NK-92 treated with Interleukin-12 subunit alpha and Interleukin-12 subunit beta, amount 100 ng/mL, for 24 hours (cell line): ENCODE measurements at places on chromosomes 7 and 10.
A peak's percentile ranks its signal among the peaks of the same experiment; 100 is the strongest.

- no peak for DNase-seq
Measured at GRCh38 chr10:132332433-132332754, 401 bp downstream of the LRRC27 start.

DNA sequence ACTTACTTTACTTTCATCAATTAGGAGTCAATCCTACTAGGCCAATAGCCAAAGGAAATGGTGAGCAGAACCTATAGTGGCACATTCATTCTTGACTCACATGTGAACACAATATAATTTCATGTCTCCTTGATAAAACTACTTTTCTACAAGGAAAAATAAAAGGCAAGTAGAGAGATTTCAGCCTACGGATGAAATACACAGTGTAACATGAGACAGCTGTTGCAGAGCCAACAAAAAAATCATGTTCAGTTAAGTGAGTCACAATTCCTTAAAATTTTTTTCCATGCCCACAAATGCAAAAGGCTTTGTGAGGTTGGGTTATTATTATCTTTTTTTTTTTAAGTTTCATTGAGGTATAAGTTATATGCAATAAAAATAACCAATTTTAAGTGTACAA is 54.8 kb downstream of the GPR141 start:
- DNase-seq, result no peak

- no peak for DNase-seq
Measured at GRCh38 chr10:76353237-76353851, 921.9 kb downstream of the LRMDA start.

GRCh38 chr7:114889646-114890285 is 32.1 kb upstream of the MDFIC start:
- DNase-seq, result no peak

DNA sequence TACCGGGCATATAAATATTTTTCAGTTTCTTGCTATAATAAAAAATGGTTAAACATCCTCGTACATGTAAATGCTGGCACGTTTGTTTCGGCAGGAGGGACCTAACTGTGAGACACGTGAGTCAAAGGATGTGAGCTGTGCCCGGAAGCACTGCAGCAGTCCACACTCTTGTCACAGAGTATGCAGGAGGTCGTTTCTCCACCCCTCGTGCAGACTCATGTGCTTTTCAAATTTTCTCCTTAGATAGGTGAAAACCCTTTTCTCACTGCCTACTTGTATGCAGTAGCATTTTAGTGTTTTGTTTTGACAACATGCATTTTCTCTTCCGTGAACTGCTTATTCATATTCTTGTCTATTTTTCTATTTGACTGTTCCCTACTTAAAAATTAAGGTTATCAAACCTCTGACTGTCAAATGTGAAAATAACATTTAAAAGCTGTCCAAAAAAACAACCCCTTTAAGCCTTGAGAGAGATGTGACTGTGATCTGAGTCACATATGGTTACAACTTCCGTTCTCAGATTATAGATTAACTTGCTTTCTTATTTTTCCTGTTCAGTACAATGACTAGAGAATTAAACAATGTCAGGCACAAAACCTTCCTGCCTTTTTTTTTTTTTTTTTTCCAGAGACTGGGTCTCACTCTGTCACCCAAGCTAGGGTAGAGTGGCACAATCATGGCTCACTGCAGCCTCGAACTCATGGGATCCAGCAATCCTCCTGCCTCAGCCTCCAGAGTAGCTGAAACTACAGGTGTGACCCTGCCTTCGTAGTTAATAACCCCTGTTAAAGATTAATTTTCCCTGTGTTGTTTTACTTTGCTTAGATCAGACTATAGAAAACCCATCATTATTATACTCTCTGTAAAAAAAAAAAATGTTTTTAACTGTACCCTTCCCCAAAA is 45.1 kb downstream of the DPY19L1 start:
- peak; percentile 22 for DNase-seq

GRCh38 chr7:79312022-79312421 is 141.4 kb downstream of the MAGI2 start:
- no peak for DNase-seq

DNA sequence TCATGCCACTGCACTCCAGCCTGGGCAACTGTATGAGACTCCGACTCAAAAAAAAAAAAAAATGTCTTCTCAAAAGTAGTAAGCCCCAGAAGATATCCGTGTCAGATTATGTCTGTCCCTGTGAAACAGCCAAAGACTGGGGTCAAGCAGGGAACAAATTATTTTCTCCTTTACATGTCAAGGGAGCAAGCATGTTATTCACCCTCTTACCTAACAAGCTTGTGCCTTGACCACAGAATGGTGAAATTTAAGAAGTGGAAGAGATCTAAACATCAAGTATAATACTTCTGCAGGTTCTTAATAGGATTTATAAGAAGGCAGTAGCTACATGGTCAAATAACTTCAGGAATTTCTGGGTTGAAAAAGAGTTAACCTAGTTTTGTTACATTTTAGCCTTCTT is 187.9 kb downstream of the ZNF365 start:
- no peak for DNase-seq
